Thoracic aorta endothelial cell (primary cell): ENCODE measurements at places on chromosomes 5 and 9. TPM values are rescaled to one million over a fixed set of nuclear protein-coding genes. Genes with fewer than 3 reads are reported as not detected.

Gene NELFB
- 52.3 and 62.5 TPM in 2 replicates for total RNA-seq

Gene PCDHGB2
- 1.3 and 2.0 TPM in 2 replicates for total RNA-seq

Gene F12
- 1.7 and 1.9 TPM in 2 replicates for total RNA-seq

Gene ISL1
- not detected in 2 replicates for total RNA-seq

Gene IGIP
- total RNA-seq, result 5.5 and 6.3 TPM in 2 replicates

Gene FOXD4L6
- total RNA-seq, result not detected in 2 replicates

Gene IFNA21
- not detected in 2 replicates for total RNA-seq

Gene PCDHAC1
- total RNA-seq, result under 0.01 TPM in 1 of 2 replicates, not detected in the other

Gene SPATA31A3
- total RNA-seq, result not detected in 2 replicates
